ENCODE measurements at places on chromosomes 12 and 14. TPM values are rescaled to one million over a fixed set of nuclear protein-coding genes. Genes with fewer than 3 reads are reported as not detected.

Gene E2F7
- 8.6 TPM for total RNA-seq

Gene ADAM21
- not detected for total RNA-seq

Gene NR1H4
- 0.10 TPM for total RNA-seq

Gene CLMN
- total RNA-seq = 7.4 TPM

Gene OR4K13
- total RNA-seq = not detected

Gene ACSM4
- not detected for total RNA-seq

Gene ERGIC2
- total RNA-seq = 65.8 TPM

Gene ADGRD1
- 0.55 TPM for total RNA-seq

Gene HOXC9
- total RNA-seq = 11.0 TPM

Gene RPL36AL
- 453 TPM for total RNA-seq

Gene LDHB
- 1,596 TPM for total RNA-seq

Gene KCNMB4
- total RNA-seq = 0.16 TPM

Gene PTMS
- 588 TPM for total RNA-seq

Gene PLXNC1
- total RNA-seq = 0.15 TPM

Gene KLRC4
- not detected for total RNA-seq

Gene KCNH3
- 2.1 TPM for total RNA-seq

Gene TMEM132C
- not detected for total RNA-seq

Gene OTOGL
- total RNA-seq = not detected

Gene SAMD15
- 2.5 TPM for total RNA-seq

Gene HRK
- 1.3 TPM for total RNA-seq

Gene NFATC4
- 0.16 TPM for total RNA-seq

Gene PUS7L
- total RNA-seq = 4.4 TPM

Gene NUAK1
- total RNA-seq = 6.2 TPM

Gene SCN8A
- total RNA-seq = 1.5 TPM

Gene CACNA1C
- total RNA-seq = 0.07 TPM

Gene KLRK1
- not detected for total RNA-seq

Gene FGD6
- 13.6 TPM for total RNA-seq

Gene KRT5
- total RNA-seq = 0.53 TPM

Gene TMEM229B
- total RNA-seq = 0.21 TPM

Gene KRT2
- total RNA-seq = not detected

Gene AVPR1A
- total RNA-seq = 0.07 TPM

Gene TAS2R42
- total RNA-seq = not detected

Gene RAD9B
- 0.46 TPM for total RNA-seq

Gene GPATCH2L
- total RNA-seq = 22.9 TPM

Gene TTC6
- total RNA-seq = 0.29 TPM

Gene APOF
- not detected for total RNA-seq

Gene PLEKHG7
- total RNA-seq = not detected

Gene SMOC1
- 17.8 TPM for total RNA-seq

Gene VASH1
- 4.3 TPM for total RNA-seq

Gene CIROP
- not detected for total RNA-seq

Gene PTGER2
- 3.3 TPM for total RNA-seq

Gene ATP2A2
- 277 TPM for total RNA-seq

Gene TBC1D30
- 1.3 TPM for total RNA-seq

Gene DGKA
- 21.9 TPM for total RNA-seq

Gene ZNF891
- total RNA-seq = 0.37 TPM

Gene TPPP2
- not detected for total RNA-seq

Gene FAM186B
- 0.07 TPM for total RNA-seq
